ENCODE measurements at places on chromosomes 16 and 17.

DNA sequence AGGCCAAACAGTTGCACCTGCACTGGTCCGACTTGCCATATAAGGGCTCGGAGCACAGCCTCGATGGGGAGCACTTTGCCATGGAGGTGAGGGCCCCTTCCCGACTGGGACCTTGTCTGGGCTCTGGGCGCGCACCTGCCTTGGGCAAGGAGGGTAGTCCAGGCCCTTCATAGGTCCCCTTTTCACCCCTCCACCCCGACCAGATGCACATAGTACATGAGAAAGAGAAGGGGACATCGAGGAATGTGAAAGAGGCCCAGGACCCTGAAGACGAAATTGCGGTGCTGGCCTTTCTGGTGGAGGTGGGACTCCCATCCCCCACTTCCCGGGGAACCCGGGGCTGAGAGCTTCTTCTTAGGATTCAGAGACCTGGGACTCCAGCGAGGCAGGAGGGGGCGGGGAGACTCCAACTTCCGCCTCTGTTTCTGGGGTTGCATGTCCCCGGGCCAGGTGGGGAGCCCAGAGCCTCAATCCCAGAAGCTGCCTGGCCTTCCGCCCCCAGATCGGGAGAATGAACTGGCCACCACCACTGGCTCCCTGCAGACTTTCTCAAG is 7.8 kb downstream of the CA4 start:
- DNase-seq = no peak

- DNase-seq = peak; percentile 46
These were observed 1.0 kb downstream of the FOXJ1 start for GRCh38 chr17:76139801-76140660.

DNA sequence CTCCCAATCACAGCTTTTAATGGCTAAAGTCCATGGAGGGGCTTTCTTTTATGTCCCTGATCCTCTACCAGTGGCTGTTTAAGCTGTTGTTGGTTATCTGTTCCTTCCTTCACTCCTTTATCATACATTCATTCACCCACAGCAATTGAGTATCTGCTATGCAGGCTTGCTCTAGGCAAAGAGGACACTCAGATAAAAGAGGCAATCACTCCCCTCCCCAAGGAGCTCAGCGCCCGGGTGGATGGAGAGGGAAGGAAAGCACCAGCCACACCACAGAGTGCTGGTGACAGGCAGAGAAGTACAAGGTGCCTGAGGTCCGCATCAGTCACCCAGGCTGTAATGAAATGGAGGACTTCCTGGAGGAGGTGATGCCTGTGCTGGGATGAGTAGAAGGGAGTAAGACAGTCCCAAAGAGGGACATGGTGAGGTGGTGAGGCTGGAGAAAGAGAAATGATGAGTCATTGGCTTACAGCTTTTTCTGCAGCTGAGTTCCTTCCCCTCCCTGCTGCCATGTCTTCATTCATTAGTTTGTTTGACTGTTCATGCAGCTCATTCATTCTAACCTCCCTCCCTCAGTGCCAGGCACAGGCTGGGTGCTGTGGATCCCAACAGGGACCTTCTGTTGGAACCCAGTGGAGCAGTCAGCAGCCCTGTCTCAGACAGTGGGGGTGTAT is 12.8 kb upstream of the NGFR start:
- DNase-seq = no peak

DNA sequence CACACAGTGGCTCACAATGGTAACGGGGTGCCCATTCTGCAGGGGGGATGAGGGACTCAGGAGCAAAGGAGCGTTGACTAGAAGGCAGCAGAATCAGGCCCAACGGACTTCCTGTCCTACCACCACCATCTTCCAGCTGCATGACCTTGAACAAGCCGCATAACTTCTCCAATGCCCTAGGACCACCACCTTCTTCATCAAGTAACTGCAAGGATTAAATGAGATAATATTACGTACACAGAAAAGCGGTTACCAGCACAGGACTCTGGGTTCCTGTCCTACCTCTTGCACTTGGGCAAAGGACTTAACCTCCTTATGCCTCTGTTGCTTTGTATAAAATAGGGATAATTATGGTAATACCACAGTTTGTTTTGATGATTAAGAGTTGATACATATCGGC is 4.7 kb downstream of the ASPHD1 start:
- no peak for DNase-seq

DNA sequence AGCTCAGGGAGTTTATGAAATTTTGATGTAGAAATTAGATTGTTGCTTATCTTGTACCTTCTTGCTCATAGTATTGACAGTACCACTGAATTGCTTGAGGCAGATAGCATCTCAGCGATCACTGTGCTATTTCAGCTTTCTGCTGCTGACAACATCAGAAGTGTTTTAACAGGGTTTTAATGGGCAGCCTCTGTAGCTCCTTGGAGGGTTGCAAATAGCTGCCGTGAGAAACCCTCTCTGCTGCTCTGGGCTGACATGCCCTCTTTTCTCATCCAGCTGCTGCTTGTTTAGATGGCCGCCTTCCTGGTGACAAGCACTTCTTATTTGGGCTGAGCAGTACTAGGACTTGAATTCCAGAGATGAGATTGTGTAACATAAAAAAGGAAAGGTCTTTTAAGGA is 180.2 kb upstream of the TBX2 start:
- peak; percentile 36 for DNase-seq

- DNase-seq = no peak
These were observed 335.3 kb downstream of the SNX29 start for GRCh38 chr16:12311877-12312276.

GRCh38 chr16:19071811-19072777 is 4.7 kb downstream of the COQ7 start:
- peak; percentile 44 for DNase-seq

GRCh38 chr16:88650749-88651275 is at the start of gene CYBA:
TSS of gene CYBA (minus strand) at chr16:88651053. CDS start at chr16:88651013, 40 bp downstream.
- peak; percentile 88 for DNase-seq

- no peak for DNase-seq
These were observed 143.7 kb upstream of the CDH5 start for GRCh38 chr16:66222756-66223155.

GRCh38 chr16:83686726-83687125 is 121.1 kb upstream of the HSBP1 start:
- DNase-seq = no peak

DNA sequence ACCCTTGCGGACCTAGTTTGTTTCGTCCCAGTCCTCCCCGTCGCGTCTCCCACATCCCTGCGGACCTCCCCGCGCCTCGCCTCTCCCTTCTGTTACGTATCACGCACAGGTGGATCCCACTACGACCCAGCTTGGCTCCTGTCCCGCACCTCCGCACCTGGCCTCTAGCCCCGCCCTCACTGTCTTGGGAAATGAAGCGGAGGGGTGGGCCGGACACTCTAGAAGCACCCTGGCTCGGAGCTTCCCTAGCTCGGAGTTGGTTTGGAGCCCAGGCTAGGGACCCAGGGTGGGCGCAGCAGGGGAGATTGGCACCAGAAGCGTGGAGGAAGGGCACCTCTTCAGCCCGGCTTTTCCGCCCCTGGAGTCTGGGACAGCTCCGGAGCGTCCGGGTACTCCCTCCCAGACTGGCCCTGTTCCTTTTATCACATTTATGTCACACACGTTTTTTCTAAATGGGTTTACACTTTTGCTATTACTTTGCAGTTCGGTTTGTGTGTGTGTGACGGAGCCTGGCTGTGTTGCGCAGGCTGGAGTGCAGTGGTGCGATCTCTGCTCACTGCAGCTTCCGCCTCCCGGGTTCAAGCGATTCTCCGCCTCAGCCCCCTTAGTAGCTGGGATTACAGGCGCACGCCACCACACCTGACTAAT is 1.4 kb upstream of the CEMP1 start:
- peak; percentile 71 for DNase-seq

GRCh38 chr17:38875477-38876075 is 5.7 kb downstream of the LASP1 start:
- peak; percentile 20 for DNase-seq

- DNase-seq = no peak
These were observed 166.2 kb upstream of the ASIC2 start for GRCh38 chr17:33459078-33459940.

DNA sequence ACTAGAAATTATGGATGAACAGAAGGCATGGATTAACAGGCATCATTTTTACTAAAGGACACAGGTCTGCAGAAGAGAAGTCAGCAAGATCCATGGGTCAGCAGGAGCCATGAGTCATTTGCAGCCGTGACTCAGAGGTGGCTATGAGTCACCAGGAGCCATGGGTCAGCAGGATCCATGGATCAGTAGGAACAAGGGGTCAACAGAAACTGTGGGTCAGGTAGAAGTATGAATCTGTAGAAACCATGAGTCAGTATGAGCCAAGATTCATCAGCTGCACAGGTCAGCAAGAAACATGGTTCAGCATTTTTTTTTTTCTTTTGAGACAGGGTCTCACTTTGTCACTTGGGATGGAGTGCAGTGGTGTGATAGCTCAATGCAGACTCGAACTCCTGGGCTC is 58.2 kb upstream of the HS3ST4 start:
- no peak for DNase-seq

DNA sequence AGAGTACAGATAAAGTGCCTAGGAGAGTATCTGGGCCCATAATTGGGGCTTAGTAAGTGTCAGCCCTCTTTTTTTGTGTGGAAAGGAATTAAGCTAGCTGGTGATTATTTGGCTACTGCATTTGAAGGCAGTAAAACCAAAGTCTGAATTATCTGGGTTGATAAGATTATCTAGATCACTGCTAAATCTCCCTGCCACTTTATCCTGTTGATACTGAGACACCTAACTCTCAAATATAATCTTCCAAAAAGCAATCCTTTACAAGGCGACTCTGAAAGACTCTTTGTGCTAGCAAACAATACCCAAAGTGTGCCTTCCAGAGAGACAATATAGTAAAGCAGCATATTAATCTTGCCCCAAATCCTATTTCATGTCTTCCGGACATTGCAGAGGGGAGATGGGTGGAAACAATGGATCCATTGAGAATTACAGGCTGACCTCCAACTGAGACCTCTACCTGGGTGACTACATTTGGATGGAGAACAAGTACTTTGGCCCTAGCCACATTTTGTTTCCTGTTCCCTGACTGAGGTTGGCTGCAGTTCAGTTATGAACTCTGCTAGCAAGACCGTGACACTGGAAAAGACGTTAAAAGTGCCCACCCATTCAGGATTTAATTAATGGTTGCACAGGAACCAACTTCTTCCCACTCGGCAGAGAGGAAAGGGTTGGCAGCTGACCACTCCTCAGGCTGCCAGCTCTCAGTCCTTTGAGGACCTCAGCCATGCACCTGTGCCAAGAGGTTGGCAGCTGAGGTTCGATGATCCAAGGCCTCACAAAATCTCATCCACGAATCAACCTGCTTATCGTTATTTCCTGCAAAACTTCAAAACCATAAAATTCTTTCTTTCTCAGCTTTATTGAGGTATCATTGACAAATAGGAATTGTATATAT is 72.6 kb downstream of the SYCE1L start:
- DNase-seq = no peak

DNA sequence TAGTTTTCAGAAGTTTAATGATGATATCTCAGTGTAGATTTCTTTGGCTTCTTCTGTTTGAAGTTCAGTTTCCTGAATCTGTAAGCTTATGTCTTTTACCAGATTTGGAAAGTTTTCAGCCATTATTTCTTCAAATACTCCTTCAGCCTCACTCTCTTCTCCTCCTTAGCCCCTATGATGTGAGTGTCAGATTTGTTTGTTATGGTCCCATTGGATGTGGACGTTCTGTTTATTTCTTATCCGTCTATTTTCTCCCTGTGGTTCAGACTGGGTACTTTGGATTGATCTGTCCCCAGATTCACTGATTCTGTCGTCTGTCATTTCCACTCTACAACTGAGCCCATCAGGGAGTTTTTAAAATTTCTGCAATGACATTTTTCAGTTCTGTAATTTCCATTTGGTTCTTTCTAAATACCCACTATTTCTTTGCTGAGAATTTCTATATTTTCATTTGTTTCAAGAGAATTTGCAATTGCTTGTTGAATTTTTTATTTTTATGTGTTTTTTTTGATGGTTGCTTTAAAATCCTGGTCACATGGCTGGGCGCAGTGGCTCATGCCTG is 110.9 kb downstream of the SEC14L1 start:
- no peak for DNase-seq

DNA sequence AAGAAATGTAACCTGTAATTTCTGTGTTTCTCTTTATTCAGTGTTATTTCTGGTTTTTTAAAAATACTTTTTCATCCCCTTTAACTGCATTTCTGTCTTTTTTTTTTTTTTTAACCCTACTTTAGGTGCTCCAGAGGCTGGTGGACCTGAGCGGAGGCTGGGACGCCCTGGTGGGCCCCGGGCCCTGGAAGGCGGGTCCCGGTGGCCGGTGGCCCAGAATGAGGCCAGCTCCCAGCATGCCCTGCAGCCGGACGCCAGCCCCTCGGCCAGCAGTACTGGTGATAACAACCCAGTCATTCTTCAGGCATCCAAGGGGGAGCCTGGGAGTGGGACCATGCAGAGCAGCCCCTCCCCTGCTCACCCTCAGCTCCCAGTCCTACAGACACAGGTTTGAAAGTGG is 1.5 kb downstream of the SRCAP start:
- peak; percentile 70 for DNase-seq

DNA sequence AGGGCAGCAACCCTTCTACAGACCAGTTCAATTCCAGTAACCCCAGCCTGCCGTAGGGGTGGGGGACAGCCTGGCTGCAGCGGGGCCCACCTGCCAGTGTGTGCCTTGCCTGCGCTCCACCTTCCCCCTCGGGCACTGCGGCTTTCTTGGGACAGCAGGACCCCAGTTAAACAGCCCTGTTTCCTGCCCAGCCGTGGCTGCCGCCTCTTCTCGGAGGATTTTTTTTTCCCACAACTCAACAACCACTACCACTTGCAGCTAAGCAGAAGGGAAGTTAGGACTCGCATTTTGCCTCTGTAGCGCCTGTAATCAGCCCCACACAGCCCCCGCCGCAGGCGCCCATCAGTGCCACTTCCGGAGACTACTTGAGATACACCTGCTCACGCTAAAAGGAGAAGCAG is 76.1 kb downstream of the RAI1 start:
- DNase-seq = no peak

- peak; percentile 75 for DNase-seq
These were observed 8.2 kb downstream of the RHBDF2 start for GRCh38 chr17:76492989-76493501.

- DNase-seq = peak; percentile 59
These were observed 57.1 kb upstream of the WSB1 start for GRCh38 chr17:27236717-27237315.

DNA sequence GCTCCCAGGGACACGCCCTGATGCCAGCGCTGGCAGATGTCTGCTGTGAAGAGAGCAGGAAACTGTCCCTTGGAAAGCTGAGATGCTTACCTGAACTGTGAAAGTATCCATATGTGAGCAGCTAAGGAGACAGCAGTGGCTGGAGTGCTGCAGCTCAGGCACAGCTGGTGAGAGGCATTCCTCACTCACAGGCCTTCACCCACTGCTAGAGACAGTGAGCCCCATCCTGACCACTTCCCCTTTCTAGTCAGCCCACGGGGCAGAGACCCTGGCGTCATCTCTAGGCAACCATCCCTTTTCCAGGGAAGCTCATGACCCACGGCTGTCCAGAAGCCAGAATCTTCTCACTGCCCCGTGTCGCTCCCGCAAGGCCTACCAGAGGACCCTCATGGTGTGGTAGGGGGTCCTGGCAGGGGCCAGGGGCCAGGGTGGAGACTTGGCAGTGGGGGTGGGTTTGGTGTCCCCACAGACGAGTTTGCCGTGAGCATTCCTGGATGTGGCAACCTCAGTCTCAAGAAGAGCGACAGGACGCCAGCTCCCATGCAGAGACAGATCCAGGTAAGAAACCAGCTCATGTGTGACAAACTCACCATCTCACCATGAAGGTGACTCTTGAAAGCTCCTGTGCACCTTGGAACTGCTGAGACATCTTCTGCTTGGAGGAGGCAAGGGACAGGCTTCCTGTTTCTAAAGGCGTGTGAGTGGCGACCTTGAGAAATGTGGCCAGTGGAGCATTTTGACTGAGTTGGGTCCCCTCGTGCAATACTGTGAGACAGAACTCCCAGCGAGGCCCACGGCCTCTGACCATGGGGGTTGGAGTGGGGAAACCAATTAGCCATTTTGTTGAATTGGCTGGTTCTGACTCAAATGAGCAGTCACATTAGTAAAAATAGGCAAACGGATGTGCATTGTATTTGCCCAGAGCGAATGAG is at the start of gene SCIMP:
SCIMP (minus strand) TSS at position 216 of the 932 bp plus-strand sequence; CDS start at position 111, 105 bp downstream.
- peak; percentile 33 for DNase-seq
